Natural killer cell (primary cell): ENCODE measurements at places on chromosomes 16 and 17. TPM values are rescaled to one million over a fixed set of nuclear protein-coding genes. Genes with fewer than 3 reads are reported as not detected.

The SLC5A11 gene
- 0.40 TPM for total RNA-seq

The SLFN12 gene
- total RNA-seq, result 30.9 TPM

DNA sequence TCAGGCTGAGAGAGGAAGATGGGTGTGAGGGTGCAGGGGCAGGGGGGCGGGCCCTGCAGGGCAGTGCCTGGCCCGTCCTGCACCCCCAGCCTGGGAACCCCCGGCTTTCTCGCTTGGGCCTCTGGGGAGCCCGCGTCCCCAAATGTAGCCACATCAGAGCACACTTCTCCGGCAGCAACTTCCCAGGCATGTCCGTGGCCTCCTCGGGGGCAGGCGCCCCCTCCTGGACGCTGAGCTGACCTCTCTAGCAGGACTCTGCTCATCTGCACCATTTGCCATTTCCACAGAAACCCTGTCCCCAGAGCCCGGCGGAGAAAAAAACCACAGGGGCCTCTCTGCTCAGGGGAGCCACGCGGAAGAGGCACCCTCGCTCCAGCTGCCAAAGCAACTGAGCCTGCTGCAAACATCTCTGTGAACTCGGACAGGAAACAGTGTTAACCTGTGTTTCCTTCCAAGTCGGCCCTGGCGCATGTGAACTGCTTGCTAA lies 63.4 kb downstream of the KLHDC4 start:
- peak; percentile 57 for DNase-seq

GRCh38 chr17:81026266-81027036 lies 8.5 kb upstream of the BAIAP2 start:
- no peak for DNase-seq

DNA sequence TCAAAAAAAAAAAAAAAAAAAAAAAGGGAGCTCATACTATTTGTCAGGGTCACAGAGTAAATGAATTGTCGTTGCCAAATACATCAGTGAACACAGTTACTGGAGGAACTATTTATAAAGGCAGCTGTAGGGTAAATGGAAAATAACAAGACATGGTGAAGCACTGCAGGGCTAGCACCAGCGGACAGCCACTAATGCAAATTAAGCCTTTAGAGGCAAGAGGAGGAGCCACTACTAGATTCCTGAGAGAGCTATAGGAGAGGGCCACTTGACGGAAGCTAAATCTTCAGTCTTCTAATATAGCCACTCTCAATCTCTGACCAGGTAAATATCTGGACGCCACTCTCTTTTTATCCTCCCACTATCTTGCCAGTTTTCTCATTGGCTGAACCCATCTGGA lies 801.2 kb upstream of the GOT2 start:
- DNase-seq, result no peak

- no peak for DNase-seq
Observed at GRCh38 chr17:79086609-79087427, 12.2 kb downstream of the ENGASE start.

- no peak for DNase-seq
Observed at GRCh38 chr16:57190136-57190535, 4.0 kb downstream of the RSPRY1 start.
